ENCODE measurements at places on chromosomes 12 and 14.

- no peak for DNase-seq
Observed at GRCh38 chr14:53064475-53064874, 88.6 kb downstream of the DDHD1 start.

GRCh38 chr12:30827101-30828066, 72.6 kb upstream of the CAPRIN2 start:
- peak; percentile 5 for DNase-seq

GRCh38 chr14:90645842-90646443, 170.3 kb downstream of the TTC7B start:
- DNase-seq = peak; percentile 54

DNA sequence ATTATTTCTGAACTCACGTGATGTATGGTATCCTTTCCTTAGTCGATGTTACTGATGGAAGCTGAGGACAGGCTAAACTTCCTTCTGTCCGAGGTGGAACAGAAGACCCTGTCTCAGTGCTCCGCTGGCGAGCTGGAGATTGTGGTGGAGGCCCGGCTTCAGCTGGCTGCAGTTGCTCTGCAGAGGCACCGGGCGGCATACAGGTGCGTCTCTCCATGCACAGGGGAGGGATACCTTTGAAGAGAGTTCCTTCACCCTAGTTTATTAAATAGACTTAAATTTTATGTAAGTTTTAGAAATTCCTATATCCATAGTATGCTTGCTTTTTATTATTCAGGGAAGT, 186.7 kb upstream of the NEDD1 start:
- DNase-seq = peak; percentile 24

DNA sequence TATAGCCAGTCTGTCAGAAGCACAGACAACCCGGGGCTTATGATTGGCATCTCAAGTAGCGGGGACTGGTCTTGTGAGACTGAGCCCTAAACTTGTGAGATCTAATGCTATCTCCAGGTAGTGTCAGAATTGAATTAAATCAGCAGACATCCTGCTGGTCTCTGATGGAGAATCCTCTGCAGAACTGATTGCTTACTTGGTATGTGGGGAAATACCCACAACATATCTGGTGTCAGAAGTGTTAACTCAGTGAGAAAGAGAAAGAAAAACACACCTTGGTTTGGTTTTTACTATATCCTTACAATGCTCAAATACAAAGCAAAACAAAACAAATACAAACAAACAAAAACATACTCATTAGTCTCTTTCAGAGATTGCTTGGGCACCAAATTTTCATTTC, 10.0 kb downstream of the SEL1L start:
- DNase-seq = no peak

GRCh38 chr12:12181511-12181910, 85.3 kb downstream of the LRP6 start:
- no peak for DNase-seq

DNA sequence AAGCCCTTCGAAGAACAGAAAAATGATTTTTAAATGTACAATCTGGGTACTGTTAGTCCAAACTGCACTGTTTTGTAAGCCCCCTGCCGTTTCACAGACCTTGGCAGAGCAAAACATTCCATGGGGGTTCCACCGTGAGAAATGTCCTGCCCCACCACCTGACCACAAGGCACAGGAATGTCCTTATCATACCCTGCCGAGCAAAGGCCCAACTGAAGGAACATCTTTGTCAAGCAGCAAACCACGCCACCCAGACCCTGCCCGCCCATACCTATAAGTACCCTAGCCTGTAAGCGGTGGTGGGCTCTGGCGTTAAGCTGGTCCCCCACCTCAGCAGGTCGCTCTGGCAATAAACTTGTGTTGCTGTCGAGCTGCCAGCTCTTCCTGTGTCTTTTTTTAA, 181.6 kb upstream of the PZP start:
- DNase-seq = no peak

Measured in H7 (cell line).